Activated T-cell treated with anti-CD3 and anti-CD28 coated beads, Interleukin-2, amount 50 U/mL, for 1 hour (primary cell): ENCODE measurements at places on chromosomes 5 and 9.

- no peak for DNase-seq
Measured at GRCh38 chr9:130446101-130446861, 1.5 kb downstream of the ASS1 start.

DNA sequence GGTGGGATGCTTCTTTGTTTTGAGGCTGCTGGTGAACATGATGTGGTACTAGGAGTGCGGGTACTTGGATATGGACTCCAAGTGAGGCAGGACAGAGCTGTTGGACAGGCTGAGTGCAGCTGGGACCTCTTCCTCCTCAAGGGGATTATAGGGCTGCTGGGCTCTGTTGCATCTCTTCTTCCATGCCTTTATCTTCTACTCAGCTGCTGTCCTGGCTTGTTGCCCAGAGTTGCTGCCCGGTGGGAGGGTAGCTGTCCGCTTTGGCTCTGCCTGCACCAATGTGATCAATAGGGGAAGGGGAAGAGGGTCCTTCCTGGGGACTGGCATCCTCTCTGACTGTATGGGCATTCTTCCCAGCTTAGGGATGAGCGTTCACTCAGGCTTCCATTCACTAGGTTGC, 1217.9 kb upstream of the ACO1 start:
- no peak for DNase-seq

DNA sequence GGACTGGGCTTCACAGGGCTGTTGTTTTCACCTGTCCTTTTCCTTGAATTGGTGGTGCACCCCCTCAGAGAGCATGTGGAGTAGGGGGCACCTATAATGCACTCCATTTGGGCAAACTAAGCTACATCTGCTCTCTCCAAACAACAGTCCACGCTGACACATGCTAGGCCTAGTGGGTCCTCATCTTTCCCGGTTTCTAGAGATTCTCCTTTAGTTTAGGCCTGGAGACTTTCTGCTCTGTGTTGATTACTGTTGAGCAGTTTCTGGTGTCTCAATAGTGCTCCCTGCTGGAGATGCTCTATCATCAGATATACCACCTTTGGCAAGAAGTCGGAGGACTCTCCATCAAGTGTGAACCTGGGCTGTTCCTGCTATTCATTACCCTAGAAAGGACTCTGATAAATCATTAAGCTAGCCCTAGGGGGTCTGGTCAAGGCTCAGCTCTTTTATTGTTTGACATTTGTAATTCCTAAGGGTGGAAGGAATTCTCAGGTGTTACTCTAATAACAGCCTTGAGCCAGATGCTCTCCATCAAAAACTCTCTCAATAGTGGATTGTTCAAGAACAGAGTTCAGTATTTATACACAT, 64.0 kb upstream of the FYB1 start:
- peak; percentile 45 for DNase-seq

- DNase-seq: no peak
Measured at GRCh38 chr9:132698989-132699388, 28.7 kb downstream of the GTF3C4 start.

DNA sequence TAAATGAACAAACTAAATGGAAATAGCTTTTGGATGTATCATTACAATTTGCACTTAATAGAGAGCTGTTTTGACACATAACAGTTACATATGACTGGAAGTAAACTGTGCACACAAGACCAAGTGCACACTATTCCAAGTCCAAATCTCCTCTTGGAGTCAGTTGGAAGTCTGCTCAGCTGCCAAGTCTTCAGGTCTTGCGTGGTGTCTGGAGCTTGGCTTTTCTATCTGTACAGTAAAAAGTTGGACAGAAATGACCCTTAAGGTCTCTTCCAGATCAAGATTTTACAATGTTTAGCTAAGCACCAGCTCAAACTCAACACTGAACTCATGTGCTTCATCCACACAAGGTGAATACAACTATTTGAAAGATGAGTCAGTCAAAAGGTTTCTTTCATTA, 456.9 kb downstream of the RASEF start:
- DNase-seq: no peak

DNA sequence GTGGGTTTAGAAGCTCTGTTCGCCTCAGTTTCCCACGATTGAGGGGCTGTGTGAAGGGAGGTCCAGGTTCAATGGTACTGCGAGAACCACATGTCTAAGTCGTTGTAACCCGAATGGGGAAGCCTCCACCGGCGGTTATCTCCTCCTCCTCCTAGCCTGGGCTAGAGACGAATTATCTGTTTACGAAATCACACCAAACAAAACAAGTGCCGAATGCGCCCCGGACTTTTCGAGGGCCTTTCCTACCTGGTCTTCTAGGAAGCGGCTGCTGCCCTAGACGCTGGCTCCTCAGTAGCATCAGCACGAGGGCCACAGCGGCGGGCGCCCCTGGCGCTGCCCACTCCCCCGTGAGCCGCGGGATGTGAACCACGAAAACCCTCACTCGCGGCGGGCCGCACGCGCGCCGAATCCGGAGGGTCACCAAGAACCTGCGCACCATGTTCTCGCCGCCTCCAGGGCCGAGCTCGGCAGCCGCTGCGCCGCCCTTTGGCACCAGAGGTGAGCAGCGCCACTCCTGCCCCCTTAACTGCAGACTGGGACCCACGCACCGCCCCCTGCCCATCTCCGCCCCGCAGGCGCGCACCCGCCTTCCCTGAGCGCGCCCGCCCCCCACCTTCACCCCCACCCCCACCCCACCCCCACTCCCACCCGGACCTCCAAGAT, at the start of gene CDKN2A:
TSS of gene CDKN2A (minus strand) at position 500 of the 663 bp plus-strand sequence.
- peak; percentile 58 for DNase-seq

DNA sequence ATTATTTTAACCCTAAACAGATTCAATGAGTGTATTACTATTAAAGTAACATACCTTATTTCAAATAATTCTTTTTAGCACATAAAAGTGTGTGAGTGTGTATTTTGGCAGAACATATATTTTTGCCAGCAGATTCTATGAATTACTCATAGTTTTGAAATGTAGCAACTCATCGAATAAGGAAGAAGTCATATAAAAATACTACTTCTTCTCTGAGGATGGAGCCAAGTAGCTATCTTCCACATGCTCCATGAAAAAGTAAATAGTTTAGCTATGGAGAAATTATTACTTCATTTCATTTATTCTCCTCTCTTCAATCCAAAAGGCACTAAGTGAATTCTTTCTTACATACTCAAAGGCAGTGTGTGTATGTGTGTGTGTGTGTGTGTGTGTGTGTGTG, 1090.4 kb upstream of the CDH6 start:
- no peak for DNase-seq

GRCh38 chr9:126886034-126886822, 25.8 kb downstream of the ZBTB34 start:
- DNase-seq: no peak
